ENCODE measurements at places on chromosomes 12 and 14.

DNA sequence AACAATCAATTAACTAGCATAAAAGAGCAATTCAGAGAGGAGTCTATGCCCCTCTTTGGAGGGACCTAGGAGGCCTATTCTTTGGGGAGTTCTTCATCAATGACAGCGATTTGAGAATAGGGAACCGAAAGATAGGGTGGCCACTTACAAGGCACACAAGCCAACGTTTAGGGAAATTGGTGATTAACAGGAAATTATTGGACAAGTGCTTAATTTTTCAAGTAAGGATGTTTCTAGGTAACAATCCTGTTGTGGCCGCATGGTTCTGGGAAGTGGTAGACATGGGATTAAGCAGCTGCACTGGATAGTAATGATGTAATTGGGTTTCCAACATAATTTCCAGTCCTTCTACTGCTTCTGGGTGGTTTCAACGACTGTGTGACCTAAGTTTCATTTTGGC is 83.2 kb downstream of the HMGA2 start:
- no peak for DNase-seq

DNA sequence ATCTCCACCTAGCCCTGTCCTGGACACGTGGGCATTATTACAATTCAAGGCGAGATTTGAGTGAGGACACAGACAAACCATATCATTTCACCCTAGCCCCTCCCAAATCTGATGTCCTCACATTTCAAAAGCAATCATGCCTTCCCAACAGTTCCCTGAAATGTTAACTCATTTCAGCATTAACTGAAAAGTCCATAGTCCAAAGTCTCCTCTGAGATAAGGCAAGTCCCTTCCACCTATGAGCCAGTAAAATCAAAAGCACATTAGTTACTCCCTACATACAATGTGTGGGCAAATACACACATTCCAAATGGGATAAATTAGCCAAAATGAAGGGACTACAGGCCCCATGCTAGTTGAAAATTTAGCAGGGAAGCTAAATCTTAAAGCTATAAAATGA is 546.0 kb upstream of the LMO3 start:
- no peak for DNase-seq

DNA sequence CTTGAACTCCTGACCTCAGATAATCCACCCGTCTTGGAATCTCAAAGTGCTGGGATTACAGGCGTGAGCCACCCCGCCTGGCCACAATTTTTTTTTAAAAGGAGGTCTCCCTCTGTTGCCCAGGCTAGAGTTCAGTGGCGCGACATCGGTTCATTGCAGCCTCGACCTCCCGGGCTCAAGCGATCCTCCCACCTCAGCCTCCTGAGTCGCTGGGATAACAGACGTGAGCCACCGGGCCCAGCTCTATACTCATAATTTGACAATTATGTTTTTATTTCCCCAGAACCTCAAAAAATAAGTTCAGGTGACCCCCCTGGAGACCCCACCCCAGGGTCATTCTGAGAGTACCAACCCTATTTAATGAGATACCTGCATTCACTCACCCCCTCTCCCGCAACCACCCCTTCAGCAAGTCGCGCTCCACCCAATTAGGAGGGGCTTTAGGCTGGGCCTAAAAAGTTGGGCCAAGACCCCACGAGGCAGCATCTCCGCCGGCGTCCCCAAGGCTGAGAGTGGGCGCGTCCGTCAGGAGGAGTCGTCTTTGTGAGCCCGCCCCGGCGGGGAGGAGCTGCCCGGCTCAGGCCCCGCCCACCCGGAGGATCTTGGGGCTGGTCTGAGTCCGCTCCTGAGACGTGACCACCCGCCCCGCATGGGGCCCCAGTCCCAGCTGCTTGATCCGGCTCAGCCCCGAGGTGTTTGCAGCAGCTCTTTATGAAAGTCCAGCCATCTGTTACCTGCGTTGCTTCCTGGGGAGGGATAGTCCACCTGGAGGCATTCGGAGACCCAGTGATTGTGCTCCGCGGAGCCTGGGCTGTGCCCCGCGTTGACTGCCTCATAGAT is at the start of gene ANKRD33:
Gene ANKRD33, plus strand, starts transcription at position 628 of the 840 bp plus-strand sequence. Its CDS starts 84 bp downstream, at position 712.
- no peak for DNase-seq

DNA sequence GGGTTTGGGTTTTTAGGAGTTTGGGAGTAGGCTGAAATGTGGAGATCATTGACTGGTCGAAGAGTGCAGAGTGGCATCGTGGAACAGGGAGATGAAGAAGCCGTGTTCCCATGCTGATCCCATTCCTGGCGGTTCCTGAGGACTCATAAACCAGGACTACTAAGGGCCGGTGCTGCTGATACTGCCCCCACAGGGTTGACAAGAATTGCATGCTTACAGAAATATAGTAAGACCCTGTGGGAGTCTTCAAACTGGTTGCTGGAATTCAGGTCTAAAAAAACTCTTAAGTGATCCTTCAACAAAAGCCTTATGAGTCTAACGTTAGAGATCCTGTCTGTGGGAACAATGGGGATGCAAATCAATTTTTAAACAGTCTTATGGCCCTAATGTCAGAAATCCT is 64.0 kb upstream of the ARHGAP5 start:
- no peak for DNase-seq

DNA sequence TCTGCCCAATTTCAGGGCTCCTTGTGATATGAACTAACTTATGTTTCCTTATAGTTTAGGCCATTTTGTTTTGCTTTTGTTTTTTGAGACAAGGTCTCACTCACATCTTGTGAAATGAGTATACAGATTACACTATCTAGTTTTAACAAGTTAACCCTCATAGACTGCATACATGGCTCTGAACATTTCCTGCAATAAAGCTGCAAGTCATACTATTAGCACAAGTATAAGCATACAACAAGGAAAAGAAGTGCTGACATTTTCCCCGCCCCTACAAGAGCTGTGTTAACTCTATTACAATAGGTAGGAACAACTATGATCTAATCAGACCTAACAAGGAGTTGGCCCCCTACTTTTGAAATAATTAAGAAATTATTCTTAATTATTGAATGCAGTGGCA is 35.9 kb downstream of the CCDC177 start:
- no peak for DNase-seq

- DNase-seq = no peak
These were observed 647.4 kb downstream of the MED13L start for GRCh38 chr12:115630136-115630535.

DNA sequence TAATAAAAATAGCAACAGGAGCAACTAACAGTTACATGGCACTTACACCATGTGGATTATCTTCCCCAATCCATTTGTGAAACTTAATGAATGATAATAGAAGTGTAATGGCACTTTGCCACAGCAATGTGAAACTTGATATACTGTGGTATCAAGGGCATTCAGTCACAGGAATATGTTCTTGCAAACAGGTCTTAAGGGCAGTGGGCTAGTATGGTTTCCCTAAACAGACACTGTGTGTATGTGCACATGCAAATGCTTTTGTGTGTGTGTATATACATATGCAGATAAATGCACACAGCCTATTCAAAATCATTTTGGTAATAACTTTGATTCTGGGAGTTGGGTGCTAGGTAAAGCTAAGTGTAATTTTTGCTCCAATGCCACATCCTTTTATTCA is 26.2 kb upstream of the ARHGAP5 start:
- no peak for DNase-seq

- peak; percentile 57 for DNase-seq
These were observed 356.4 kb downstream of the FOXG1 start for GRCh38 chr14:29123017-29123416.

GRCh38 chr14:105888784-105889665 is 362.6 kb downstream of the TMEM121 start:
- no peak for DNase-seq

DNA sequence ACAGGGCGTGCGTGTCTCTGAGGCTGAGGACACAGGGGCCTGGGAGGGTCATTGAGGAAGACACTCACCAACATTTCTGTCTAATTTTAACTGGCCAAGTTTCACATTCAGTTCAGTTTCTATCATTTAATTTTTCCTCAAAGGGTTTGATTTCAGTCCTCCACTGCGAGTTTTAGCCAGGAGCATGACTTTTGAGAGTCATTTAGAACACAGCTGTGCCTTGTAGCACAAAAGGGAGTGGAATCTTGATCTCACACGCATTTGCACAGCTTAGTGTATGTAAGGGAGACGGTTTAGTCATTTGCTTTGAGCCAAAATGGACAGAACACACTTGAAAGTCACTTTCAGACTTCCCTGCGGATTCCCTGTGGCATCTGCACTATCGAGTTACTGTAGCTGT is 1090.8 kb downstream of the BCL11B start:
- DNase-seq = no peak

DNA sequence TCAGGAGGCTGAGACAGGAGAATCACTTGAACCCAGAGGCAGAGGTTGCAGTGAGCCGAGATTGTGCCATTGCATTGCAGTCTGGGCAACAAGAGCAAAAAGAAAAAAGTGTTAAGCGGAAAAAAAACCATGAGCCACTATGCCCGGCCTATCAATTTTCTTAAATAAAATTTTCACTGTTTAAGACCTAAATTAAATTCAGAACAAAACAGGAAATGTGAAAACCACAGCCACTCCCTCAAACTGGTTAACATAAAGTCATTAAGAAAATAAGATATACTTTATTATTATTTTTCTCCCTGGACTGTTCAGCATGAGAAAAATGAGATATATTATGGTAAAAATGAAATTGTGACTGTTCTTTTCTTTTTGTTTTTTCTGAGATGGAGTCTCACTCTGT is 44.6 kb upstream of the GCH1 start:
- no peak for DNase-seq

DNA sequence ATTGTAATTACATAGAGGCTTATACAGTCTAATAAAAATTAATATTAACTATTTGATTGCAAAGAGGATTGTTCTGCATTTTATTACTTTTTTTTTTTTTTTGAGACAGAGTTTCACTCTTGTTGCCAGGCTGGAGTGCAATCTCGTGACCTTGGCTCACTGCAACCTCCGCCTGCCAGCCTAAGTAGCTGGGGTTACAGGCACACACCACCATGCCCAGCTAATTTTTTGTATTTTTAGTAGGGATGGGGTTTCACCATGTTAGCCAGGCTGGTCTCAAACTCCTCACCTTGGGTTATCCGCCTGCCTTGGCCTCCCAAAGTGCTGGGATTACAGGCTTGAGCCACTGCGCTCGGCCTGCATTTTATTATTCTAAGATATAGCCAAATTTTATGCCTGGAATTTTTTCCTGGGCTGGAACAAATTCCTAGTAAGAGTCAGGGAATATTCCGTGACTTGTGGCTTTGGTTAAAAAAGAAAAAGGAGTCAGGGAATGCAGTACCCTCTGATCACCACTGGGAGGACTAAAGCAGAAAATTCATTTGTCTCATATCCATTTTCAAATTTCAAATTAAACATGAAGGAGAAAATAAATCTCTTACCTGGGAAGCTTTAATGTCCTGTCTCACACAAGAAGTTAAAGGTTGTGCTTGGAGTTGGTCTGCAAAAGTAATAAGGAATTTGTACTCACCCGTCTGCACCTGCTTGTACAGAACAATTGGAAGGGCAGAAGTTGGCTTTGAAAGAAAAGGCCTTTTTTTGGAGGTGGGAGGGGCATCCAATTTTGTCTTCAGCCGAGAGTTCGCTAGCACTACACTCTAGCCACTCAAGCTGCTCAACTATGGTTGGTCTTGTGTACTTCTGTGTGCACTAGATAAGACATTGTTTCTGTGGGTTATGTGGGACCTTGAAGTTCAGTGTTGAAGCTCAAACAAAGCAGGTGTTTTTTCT is 8.7 kb downstream of the MARK3 start:
- peak; percentile 32 for DNase-seq

GRCh38 chr12:19312637-19313036 is 126.7 kb upstream of the AEBP2 start:
- no peak for DNase-seq

DNA sequence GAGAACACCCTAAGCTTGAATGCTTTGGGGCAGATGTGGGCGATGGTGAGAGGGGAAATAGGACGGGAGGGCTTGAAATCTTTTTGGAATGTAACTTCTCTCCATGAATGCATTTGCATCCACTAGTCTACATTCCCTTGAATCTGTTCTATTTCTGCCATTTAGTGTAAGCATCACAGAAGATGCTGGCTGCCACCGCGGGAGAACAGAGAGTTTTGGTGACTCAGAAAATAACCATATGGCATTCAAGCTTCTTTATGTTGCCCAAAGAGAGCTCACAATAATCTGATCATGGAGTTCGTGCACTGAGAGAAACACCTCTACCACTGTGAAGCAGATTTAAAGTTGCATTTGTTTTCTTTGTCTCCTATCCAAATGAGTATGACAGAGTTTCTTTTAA is 52.6 kb upstream of the OTX2 start:
- no peak for DNase-seq

GRCh38 chr12:88247241-88247643 is 105.1 kb downstream of the TMTC3 start:
- no peak for DNase-seq

DNA sequence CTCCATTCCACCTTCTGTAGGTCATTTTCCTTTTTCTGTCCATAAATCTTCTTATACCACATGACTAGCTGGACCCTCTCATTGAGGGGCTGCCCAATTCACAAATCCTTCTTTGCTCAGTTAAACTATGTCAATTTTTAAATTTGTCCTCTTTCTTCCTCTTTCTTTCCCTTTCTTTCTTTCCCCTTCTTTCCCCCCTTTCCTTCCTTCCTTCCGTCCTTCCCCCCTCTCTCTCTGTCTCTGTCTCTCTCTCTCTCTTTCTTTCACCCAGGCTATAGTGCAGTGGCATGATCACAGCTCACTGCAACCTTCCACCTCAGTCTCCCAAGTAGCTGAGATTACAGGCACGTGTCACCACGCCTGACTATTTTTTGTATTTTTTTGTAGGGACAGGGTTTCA is 47.1 kb upstream of the TMEM263 start:
- no peak for DNase-seq

GRCh38 chr12:95549392-95550084 is 1.7 kb downstream of the USP44 start:
- DNase-seq = no peak

DNA sequence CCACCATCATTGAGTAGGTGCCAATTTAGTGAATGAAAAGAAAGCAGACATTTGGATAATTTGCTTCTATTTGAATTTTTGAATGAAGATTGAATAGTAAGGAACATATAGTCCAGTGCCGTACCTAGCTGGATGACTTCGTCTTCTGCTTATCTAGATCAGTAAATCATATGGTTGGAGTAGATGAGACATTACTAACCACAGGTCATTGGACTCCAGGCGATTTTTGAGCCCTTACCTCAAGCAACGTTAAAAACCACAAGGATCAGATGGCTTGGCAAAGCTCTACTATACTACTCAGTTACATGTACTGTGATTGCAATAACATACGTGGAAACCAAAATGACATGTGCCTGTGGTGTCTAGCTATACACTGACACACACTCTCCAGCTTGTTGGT is 1.7 kb upstream of the SPATS2 start:
- DNase-seq = no peak

GRCh38 chr12:92445253-92446082 is 257.3 kb upstream of the PLEKHG7 start:
- DNase-seq = no peak

GRCh38 chr14:81784084-81784483 is 250.4 kb upstream of the SEL1L start:
- no peak for DNase-seq

GRCh38 chr12:132639956-132640520 is 21.5 kb downstream of the P2RX2 start:
- no peak for DNase-seq

- no peak for DNase-seq
These were observed 46.7 kb downstream of the GXYLT1 start for GRCh38 chr12:42097971-42098370.

- DNase-seq = no peak
These were observed 248.8 kb downstream of the APAF1 start for GRCh38 chr12:98893675-98894411.
